ENCODE measurements at places on chromosomes 2 and 18.
A peak's percentile ranks its signal among the peaks of the same experiment; 100 is the strongest.

DNA sequence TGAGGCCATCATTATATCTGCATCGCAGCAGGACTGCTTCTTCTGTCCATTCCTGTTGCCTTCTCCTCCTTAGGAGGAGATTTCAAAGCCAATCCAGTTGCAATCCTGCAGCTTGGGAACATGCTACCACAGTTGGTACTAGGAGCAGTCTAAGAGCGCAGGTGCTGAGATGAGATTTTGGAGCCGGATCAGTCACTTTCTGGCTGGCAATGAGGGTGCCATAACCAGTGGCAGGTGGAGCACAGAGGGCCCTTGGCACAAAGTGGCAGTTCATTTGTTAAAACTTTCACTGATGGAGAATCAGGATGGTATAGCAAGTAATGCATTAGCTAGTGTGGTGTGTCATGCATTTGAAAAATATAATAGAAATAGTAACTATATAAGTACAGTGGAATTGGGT is 173.7 kb upstream of the ATP5MC3 start:
- DNase-seq, result no peak

GRCh38 chr2:53913721-53914120 is 54.0 kb upstream of the GPR75 start:
- DNase-seq, result no peak

GRCh38 chr2:101823859-101824258 is 126.4 kb downstream of the MAP4K4 start:
- no peak for DNase-seq

DNA sequence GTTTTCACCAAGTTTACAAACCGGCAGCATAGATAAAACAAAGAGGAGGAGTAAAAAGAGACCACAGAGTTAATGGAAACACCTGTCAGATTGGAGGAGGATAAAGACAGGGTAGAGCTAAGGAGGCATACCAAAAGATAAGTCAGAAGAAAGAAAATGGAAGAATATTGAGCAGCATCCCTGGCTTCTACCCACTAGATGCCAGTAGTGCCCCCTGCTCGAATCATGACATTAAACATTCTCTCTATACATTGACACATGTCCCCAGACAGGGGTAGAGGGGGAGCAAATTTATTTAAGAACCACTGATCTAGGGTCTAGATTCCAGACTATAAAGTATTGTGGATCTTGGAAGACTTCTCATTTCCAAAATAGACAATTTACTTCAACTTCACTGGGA is 159.8 kb upstream of the ETAA1 start:
- DNase-seq, result no peak

DNA sequence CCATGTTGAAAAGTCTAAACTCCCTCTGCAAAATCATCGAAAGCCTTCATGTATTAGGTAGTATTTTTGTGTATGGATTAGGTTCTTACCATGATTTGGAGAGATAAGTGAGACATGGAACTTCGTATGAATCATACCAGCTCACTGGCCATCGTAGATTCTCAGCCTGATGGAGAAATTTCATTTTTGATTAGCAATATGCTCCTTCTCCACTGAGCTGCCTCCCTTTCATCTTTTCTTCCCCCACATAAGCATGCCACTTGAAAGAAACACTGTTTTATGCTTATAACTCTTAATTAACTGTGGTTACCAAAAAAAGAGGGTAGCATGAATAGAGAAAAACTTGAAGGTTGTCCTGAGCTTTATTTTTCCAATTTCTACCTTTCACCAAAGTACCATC is 111.9 kb downstream of the NCK2 start:
- no peak for DNase-seq

DNA sequence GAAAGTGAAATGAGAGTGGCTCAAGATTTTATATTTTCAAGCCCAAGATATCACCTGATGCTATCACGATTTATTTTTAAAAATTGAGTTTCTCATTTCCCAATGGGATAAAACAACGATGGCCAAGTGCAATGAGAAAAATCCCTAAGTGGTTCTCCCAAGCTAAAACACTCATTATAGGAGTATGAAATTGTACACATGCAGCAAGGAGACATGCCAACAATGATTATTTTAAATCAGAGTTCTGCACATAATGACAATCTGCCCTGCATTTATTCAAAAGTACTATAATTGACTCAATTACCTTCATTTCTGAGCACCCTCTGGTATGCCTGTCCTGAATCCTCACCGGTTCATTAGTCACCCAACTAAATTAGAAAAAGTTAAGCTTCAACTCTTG is 12.7 kb downstream of the CYTIP start:
- DNase-seq, result no peak

GRCh38 chr2:112582314-112582746 is 2.1 kb upstream of the CHCHD5 start:
- no peak for DNase-seq

DNA sequence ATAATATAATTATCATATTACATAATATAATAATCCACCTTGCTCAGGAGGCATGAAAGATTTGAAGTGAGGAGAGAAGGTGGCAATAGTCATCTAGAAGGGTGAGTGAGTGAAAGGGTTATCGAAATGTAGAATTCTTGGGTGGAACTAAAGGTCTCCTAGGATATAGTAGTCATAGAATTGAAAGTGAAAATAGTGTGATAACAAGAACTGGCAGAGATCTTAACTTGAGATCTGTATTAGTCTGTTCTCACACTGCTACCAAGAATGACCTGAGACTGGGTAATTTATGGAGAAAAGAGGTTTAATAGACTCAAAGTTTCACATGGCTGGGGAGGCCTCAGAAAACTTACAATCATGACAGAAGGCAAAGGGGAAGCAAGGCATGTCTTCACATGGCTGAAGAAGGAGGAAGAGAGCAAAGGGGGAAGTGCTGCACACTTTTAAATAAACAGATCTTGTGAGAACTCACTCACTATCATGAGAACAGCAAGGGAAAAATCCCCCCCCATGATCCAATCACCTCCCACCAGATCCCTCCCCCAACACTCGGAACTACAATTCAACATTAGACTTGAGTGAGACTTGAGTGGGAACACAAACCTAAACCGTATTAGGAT is 351.5 kb downstream of the NR4A2 start:
- no peak for DNase-seq

- no peak for DNase-seq
These were observed 33.6 kb downstream of the LYPD6 start for GRCh38 chr2:149363958-149364357.

- DNase-seq, result peak; percentile 65
These were observed 2.8 kb downstream of the SLC30A6 start for GRCh38 chr2:32168513-32168912.

- DNase-seq, result no peak
These were observed 29.3 kb upstream of the MFSD6 start for GRCh38 chr2:190378880-190379237.
